Ovary (tissue), 10 donors: ENCODE measurements at places on chromosomes 12 and 14. TPM values are rescaled to one million over a fixed set of nuclear protein-coding genes. Genes with fewer than 3 reads are reported as not detected.

- H3K27me3 ChIP-seq = no peaks in the 10 kb centered on the region
- no peak overlapping the region for H3K27ac ChIP-seq
- H3K4me3 ChIP-seq = no peak overlapping the region
- no peak for DNase-seq
Observed at GRCh38 chr14:89719366-89720075, 235.0 kb downstream of the EFCAB11 start.

GRCh38 chr12:72037006-72037795 lies 98.6 kb downstream of the TPH2 start:
- no peaks in the 10 kb centered on the region for H3K27me3 ChIP-seq
- no peak overlapping the region for H3K4me3 ChIP-seq
- no peaks in the 10 kb centered on the region for H3K4me1 ChIP-seq
- H3K27ac ChIP-seq = no peak overlapping the region
- DNase-seq = no peak

- no peak overlapping the region for H3K27ac ChIP-seq
- H3K27me3 ChIP-seq = no peaks in the 10 kb centered on the region
- no peak for DNase-seq
- peaks cover 3% of the 10 kb centered on the region for H3K4me1 ChIP-seq
Observed at GRCh38 chr12:29148596-29148910, 525 bp upstream of the FAR2 start.

- no peaks in the 10 kb centered on the region for H3K27me3 ChIP-seq
- H3K27ac ChIP-seq = no peak overlapping the region
- no peak overlapping the region for H3K4me3 ChIP-seq
- H3K4me1 ChIP-seq = no peaks in the 10 kb centered on the region
- no peak for DNase-seq
Observed at GRCh38 chr14:81068176-81068782, 112.9 kb downstream of the TSHR start.

DNA sequence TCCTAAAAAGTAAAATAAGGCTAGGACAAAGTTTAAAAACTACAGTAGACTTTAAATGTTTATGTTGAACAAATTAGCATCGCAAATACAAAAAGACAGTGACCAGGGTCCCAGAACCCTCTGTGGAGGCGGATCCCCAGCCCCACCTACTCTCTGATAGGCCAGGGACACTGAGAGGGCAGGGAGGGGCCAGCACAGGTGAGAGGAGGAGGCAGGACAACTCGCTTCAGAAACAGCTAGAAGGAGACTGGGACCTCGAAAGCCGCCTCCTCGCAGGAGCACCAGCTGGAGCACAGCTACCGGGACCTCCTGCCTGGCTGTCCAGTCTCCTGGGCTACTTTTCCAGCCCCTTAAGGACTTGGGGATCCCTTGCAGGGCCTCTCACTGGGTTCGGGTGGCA lies 992 bp downstream of the DNAH10 start:
- DNase-seq = no peak
- H3K27me3 ChIP-seq = no peaks in the 10 kb centered on the region
- no peaks in the 10 kb centered on the region for H3K36me3 ChIP-seq
- H3K4me3 ChIP-seq = no peak overlapping the region
- no peaks in the 10 kb centered on the region for H3K4me1 ChIP-seq

DNA sequence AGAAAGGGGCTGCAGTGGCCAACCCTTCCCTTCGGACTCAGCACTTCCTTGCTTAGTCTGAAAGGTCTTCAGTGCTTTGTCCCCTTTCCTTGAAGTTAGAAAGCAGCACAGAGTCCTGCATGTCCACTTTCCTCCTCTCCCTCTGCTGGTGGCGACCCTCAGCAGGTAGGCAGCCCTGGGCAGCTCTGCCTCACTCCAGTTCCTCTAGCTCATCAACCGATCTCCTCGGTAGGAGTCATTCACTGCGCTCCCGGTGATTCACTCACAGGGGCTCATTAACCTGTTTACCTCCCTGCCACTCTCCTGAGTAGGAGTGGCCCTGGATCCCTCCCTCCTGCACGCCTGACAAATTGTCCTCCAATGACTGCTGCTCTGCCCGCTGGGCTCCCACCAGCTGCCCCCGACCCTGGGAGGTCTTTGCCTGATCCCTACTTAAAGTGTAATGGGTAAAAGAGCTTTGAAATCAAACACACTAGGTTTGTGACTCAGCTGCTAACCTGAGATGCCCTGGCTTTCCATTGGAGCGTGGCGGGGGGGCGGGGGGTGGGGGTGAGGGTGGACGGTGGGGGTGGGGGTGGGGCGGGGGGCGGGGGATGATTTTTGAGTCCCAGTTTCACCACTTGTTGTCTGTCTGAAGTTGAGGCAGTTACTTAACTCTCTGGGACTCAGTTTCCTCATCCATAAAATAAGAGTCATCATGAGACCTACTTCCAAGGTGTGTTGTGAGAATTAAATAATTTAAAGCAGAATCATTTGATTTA lies 4.2 kb downstream of the SCNN1A start:
- H3K4me3 ChIP-seq = no peak overlapping the region
- no peaks in the 10 kb centered on the region for H3K36me3 ChIP-seq
- H3K27me3 ChIP-seq = no peaks in the 10 kb centered on the region
- no peak overlapping the region for H3K27ac ChIP-seq

GRCh38 chr14:105846312-105846711 lies 319.9 kb downstream of the TMEM121 start:
- DNase-seq = no peak
- H3K4me3 ChIP-seq = no peak overlapping the region
- no peaks in the 10 kb centered on the region for H3K27me3 ChIP-seq

DNA sequence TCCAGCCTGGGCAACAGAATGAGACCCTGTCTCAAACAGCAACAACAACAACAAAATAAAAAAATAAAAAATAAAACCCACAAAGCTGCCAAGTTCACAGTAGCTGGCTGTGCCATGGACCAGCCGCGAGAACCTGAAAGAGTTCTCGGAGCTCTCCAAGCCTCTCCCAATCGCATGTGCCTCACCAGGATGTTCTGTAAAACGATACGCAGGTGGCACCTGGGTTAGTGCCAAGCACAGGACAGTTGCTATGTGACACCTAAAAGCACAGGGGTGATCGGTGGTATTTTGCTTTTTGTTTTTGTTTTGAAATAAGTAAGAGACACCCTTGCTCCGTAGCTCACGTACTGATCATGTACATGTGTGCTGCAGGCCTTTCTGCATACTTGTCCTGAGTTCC lies 52.4 kb downstream of the RFLNA start:
- H3K4me1 ChIP-seq = no peaks in the 10 kb centered on the region
- no peak overlapping the region for H3K4me3 ChIP-seq

GRCh38 chr14:60309867-60310552 lies 61.0 kb downstream of the PPM1A start:
- H3K36me3 ChIP-seq = no peaks in the 10 kb centered on the region
- no peaks in the 10 kb centered on the region for H3K27me3 ChIP-seq
- no peaks in the 10 kb centered on the region for H3K4me1 ChIP-seq
- H3K27ac ChIP-seq = no peak overlapping the region
- no peak overlapping the region for H3K4me3 ChIP-seq

- H3K27me3 ChIP-seq = no peaks in the 10 kb centered on the region
- DNase-seq = no peak
- H3K4me3 ChIP-seq = no peak overlapping the region
- no peak overlapping the region for H3K27ac ChIP-seq
Observed at GRCh38 chr14:78074561-78074960, 95.6 kb upstream of the NRXN3 start.

DNA sequence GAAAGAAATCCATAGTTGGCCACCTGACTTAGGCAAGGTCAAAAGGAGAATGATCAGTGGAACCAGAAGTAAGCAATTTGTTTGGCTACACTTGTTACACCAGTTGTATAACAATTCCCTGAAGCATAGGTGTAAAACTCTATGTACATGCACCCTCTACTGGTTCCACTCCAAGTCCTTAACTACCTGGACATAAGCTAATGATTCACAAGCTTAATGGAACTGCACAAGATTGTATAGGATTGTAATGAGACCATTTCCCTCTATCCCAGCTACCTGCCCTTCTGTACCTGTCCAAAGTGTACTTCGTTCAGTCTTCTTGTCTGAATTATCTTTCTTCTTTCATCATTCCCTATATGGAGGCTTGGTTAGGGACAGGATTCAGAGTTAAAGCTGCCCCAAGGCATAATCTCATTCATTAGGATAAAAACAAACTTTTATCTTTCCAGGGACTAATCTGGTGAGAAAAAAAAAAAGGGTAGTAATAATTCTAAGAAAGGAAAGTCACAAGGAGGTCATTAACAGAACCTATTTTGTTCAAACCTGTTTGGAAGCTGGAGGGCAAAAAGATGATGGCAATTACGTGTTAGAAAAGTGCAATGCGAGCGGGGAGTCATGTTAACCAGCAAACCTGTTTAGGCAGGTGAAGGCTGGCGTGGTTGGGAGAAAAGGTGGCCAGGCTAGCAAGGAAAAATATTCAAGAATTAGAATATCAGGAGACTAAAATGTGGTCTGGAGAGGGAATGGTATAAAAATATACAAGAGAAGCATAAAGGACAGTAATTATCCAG lies 2.8 kb upstream of the TMEM52B start:
- H3K36me3 ChIP-seq = no peaks in the 10 kb centered on the region
- H3K4me1 ChIP-seq = no peaks in the 10 kb centered on the region
- DNase-seq = no peak
- no peak overlapping the region for H3K4me3 ChIP-seq

- DNase-seq = no peak
- no peaks in the 10 kb centered on the region for H3K36me3 ChIP-seq
- H3K27me3 ChIP-seq = no peaks in the 10 kb centered on the region
- no peak overlapping the region for H3K27ac ChIP-seq
- H3K4me3 ChIP-seq = no peak overlapping the region
Observed at GRCh38 chr12:107329569-107330324, 236.4 kb upstream of the CRY1 start.

DNA sequence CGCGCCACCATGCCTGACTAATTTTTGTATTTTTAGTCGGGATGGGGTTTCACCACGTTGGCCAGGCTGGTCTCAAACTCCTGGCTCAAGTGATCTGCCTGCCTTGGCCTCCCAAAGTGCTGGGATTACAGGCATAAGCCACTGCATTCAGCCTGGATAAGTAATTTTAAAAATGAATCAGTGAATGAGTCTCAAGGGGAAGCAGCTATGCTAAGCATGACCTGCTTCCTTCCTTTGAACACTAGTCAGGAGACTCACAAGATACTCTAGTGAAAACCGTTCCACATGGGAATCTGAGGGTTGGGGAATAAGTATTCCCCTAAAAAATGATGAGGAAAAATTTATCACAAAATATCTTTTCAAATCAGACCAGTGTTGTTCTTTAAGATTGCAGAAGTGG lies 10.7 kb upstream of the FAM234B start:
- no peaks in the 10 kb centered on the region for H3K4me1 ChIP-seq
- no peaks in the 10 kb centered on the region for H3K27me3 ChIP-seq
- H3K27ac ChIP-seq = no peak overlapping the region

Gene TPPP2
- 0.72 TPM for total RNA-seq

DNA sequence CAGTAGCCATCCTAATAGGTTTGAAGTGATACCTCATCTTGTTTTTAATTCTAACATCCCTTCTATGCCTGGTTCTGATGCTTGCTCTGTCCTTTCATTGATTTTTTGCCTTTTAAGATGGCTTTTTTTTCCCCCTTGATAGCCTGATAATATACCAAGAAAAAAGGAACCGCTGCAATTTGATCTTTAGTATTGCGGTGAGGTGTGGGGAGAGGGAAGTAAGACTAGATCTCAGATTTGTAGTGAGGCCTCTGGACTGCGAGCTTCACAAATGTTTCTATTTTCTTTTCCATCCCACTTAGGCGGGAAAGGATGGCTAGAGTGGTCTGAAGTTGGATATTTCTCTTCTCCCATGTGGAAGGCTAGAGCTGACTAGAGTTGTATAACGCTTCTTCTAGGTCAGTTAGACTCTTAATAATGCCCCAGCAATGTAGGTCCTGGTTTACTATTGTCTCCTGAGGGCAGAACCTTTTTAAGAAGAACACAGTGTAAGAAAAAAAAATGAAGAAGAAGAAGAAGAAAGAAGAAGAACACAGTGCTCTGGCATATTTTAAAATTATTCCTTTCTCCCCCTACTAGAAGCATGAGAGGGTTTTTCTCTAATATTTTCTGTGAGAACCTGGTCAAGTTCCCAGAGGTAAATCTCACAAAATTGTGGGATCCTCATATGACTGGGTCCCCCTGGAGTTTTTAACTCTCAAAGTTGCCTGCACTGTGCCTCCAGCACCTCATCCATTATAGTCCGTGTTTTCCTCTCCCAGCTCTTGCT lies 11.9 kb upstream of the KLRB1 start:
- no peaks in the 10 kb centered on the region for H3K27me3 ChIP-seq
- no peak for DNase-seq
- H3K4me1 ChIP-seq = no peaks in the 10 kb centered on the region
- H3K36me3 ChIP-seq = no peaks in the 10 kb centered on the region
- no peak overlapping the region for H3K4me3 ChIP-seq

DNA sequence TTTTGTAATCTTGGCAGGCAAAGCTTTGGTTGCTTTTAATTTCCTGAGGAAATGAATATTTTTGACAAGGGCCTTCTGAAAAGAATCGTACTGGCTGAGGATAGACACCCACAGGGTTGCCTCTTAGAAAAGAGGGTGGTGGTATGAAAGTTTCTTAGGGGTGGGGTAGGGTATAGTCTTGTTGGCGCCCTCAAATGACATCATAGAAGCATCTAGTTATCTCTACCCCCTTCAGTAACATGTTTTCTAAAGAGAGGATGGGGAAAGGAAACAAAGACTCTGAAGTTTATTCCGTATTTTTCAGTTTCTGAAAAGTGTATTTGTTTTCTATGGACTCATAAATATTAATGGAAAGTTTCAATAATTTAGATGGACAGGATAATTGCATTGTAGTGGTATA lies 13.7 kb downstream of the PRKCH start:
- H3K27ac ChIP-seq = no peak overlapping the region
- no peaks in the 10 kb centered on the region for H3K27me3 ChIP-seq
- no peaks in the 10 kb centered on the region for H3K4me1 ChIP-seq
- H3K36me3 ChIP-seq = no peaks in the 10 kb centered on the region
- DNase-seq = no peak

Gene CCND2
- total RNA-seq = 73.8 TPM

DNA sequence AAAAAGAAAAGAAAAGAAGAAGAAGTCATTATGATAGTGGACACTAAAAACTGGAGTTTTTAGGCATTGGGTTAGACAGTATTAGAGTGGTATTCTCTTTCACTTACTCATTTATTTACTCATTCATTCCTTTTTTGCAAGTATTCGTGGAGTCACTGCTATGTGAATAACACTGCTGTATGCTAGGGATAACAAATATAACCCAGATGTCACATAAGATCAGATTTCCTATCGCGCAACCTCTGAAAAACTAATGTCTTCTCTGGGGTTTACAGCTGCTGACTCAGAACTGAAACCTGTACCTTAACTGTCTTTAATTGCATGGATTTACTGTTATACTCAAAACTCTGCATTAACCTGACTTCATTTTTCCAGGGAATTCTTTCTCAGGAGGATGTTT lies 353.7 kb downstream of the LRIG3 start:
- H3K27ac ChIP-seq = no peak overlapping the region
- no peak overlapping the region for H3K4me3 ChIP-seq
- peaks cover 2% of the 10 kb centered on the region for H3K4me1 ChIP-seq
- no peaks in the 10 kb centered on the region for H3K36me3 ChIP-seq

DNA sequence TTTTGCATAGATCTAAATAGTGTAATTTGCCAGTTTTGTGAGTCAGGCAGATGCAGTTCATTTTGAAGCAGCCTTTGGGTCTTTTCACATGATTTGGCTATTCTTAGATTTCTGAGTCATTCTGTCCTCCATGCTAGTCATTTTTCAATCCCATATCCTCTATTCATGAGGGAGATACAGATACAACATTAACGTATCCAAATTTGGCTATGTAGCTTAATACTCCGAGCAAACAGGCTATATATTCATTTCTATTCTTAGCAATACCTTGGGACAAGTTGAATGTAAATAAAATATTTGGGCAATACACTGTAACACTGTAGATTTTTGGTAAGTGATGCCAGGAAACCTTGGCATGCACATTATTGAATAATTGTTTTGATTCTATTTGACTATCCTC lies 270.7 kb upstream of the PDE3A start:
- peaks cover 3% of the 10 kb centered on the region for H3K4me1 ChIP-seq
- no peaks in the 10 kb centered on the region for H3K27me3 ChIP-seq
- no peak overlapping the region for H3K27ac ChIP-seq
- no peak for DNase-seq
- H3K4me3 ChIP-seq = no peak overlapping the region
- H3K36me3 ChIP-seq = no peaks in the 10 kb centered on the region
